ENCODE measurements at places on chromosomes 12 and 14.

DNA sequence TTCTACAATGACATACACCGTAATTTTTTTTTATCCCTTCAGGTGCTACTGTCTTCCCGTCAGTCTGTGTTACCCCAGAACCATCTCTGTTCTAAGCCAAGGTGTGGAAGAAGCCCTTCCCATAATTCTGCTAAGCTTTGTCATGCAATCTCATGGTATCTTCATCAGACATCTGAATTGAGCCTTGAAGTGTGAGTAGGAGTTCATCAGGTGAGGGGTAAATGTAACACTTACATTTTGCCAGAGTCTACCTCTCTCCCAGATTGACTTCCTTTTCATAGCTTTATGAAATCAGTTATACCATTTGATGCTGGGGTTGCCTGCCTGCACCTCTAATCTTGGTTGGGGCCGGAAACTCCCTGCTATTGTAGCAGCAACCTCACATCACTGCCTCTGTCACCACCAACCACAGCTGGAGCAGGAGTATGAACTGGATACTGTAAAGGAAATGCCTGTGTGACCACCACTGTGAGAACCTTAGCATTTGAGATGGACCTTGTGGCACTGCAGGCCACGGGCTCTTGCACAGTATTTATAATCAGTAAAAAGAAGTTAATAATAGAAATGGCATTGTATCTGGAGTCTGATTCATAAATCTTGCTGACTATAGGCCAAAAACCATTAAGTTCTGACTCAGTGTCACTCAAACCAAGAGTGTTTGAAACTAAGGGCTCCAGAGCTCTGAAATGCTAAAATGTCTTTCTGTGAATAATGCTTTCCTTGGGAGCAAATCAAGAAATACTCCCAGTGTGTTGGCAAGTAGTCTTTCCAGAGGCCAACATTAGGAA is 58.7 kb upstream of the STK38L start:
- no peak for DNase-seq

DNA sequence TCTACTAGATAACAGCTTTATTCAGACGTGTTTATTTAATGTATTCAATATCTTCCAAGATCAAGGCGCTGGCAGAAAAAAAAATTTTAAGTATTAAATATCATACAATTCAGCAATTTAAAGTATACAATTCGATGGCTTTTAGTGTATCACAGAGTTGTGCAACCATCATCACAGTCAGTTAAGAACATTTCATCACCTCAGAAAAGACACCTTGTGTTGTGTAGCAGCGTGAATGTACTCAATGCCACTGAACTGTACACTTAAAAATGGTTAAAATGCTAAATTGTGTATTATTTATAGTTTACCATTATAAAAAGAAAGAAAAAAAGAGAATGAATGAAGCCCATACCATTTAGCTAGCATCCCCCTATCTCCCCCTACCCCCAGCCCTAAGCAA is 96.4 kb downstream of the RIN3 start:
- DNase-seq = no peak

GRCh38 chr12:42695490-42695995 is 106.0 kb upstream of the PRICKLE1 start:
- no peak for DNase-seq

DNA sequence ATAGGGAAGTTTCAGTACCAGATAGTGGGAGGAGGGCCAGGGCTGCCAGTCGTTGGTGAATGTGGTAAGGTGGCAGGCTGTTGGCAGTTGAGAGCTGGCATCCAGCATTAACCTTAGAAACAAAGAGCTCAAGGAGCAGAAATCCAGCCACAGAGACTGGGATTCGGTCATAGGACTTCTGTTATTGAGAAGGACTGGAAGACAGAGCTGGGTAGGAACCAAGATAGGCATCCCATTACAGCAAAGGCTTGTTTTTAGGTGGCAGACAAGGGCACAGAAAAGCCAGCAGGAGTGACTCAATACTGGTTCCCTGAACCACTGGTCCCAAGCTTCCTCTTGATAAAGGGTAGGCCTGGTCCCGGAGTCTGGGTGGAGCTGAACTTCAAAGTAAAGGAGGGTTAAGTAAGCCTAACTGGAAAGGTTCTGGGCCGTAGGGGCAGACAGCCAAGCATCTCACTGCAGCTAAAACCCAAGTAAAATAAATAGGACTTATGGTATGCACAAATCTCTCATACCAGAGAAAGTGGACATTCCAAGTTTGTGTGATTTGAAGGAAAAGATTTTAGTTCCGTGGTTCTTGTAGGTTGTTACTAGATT is 147.9 kb downstream of the ETV6 start:
- no peak for DNase-seq

DNA sequence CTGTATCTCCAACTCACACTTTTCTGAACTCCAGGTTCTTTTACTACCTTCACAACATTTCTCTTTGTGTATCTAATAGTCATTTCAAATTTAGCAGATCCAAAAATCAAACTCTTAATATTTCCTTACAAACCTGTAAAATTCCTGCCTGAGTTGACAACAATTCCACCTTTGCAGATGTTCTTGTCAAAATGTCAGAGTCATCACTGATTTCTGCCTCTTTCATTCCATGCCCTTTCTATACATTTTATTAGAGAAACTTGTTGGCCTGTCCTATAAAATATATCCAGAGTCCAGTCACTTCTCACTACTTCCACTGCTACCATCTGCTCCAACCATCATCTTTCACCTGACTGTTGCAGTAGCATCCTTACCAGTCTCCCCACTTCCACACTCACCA is 119.7 kb downstream of the CAPZA3 start:
- no peak for DNase-seq

GRCh38 chr14:91229005-91229382 is 15.5 kb downstream of the GPR68 start:
- DNase-seq = no peak

All from activated T-cell treated with anti-CD3 and anti-CD28 coated beads for 4 hours (primary cell).